ENCODE measurements at places on chromosomes 2 and 18. TPM values are rescaled to one million over a fixed set of nuclear protein-coding genes. Genes with fewer than 3 reads are reported as not detected.

DNA sequence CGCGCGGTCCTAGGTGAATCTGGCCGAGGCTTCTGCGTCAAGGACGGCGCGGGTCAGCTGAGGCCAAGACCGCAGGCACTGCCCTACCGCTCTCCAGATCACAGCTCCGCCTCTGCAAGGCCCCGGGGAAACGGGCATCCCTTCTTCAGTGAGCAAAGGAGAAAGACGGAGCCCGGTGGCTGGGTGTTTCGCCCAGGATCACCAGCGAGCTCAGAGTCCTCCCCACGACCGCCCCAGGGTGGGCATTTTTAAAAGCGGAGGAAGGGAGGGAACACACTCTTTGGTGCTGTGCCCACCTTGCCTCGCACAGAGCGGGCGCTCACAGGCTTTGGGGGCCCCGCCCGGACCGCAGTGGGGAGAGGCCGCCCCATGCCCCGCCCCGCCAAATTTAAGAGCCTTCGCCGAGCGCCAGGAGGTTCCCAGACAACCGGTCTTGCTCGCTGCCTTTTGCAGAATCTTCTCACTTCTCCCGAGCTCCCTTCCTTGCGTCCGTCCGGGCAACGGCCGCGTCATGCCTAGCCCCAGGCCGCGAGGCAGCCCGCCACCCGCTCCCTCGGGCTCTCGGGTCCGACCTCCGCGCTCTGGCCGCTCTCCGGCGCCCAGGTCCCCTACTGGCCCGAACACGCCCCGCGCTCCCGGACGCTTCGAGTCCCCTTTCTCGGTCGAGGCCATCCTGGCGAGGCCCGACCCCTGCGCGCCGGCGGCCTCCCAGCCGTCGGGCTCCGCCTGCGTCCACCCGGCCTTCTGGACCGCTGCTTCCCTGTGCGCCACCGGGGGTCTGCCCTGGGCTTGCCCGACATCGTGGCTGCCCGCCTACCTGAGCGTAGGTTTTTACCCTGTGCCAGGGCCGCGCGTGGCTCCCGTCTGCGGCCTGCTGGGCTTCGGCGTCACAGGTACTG, at the start of gene NOTO:
Gene NOTO (plus strand): TSS at position 419 of the 899 bp plus-strand sequence. CDS start 93 bp downstream, at position 512.
- no peak for DNase-seq

The UGT1A3 gene
- not detected for total RNA-seq

GRCh38 chr18:69400253-69400975, at the start of gene DOK6:
Gene DOK6 (plus strand): TSS chr18:69400888.
- DNase-seq: peak; percentile 62

GRCh38 chr2:71891719-71892422, 255.8 kb downstream of the CYP26B1 start:
- DNase-seq: no peak

DNA sequence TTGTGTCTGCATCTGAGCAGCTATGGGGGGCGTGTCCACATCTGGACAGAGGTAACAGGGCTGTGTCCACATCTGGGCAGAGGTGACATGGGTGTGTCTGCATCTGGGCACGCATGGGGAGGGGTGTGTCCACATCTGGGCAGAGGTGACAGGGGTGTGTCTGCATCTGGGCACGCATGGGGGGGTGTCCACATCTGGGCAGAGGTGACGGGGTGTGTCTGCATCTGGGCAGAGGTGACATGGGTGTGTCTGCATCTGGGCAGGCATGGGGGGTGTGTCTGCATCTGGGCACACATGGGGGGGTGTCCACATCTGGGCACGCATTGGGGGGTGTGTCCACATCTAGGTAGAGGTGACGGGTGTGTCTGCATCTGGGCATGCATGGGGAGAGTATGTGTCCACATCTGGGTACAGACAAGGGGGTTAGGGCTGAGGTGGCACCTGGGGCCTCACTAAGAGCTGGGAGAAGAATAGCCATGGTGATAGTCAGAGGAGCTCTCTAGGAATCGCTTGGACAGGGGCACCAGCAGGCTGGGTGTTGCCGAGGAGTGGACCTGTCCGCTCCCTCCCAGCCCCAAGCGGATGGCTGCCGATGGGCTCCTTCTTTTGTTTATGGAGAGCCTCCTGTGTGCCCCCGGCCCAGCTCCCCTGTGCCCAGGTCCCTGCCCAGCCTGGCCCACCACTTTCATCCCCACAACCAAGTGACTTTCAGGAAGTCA, 177.8 kb downstream of the EIPR1 start:
- no peak for DNase-seq

- DNase-seq: no peak
Measured at GRCh38 chr2:141468761-141469160, 662.1 kb downstream of the LRP1B start.

GRCh38 chr2:230226051-230226551, 565 bp downstream of the SP140 start:
- no peak for DNase-seq

DNA sequence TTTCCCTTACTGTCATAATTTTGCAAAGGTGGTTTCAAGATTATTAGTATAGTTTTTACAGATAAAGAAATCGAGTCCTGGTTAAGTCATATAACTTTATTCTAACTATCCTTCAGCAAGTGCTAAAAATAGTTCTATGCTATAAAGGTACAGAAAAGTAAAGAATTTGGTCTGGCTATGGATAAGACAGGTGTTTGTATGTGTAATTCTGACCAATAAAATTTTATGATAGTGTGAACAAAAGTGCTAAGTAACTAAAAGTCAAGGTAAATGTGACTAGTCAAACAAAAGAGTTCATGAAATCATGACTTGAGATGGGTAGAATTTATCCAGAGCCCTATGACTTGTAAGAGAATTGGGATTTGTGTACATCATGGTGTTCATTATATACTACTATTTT, 140.7 kb downstream of the COMMD1 start:
- no peak for DNase-seq

- no peak for DNase-seq
Measured at GRCh38 chr2:74278176-74278575, 65.0 kb downstream of the SLC4A5 start.

GRCh38 chr2:228367356-228367755, 185.9 kb upstream of the SPHKAP start:
- DNase-seq: no peak

The SEPTIN10 gene
- 26.5 TPM for total RNA-seq

DNA sequence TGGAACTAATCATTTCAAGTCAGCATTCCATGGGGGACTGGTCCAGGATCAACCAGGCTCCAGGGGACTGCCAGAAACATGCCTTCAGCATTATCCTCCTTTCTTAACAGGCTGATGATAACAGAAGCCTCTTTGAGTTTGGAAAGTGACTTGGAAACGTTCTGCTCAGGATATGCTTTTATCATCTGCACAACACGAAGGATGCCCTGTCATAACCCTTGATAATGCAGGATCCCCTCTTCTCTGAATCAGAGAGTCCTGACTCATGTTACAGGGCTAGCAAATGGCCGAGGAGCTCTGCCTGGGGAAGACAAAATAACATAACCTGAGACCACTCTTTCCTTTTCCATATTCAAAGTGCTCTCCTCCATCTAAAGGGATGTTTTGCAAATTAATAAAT, 6.7 kb downstream of the SCYGR3 start:
- peak; percentile 5 for DNase-seq

The TSPYL6 gene
- total RNA-seq: not detected

The MDH1B gene
- total RNA-seq: 2.2 TPM

The UGT1A8 gene
- not detected for total RNA-seq

- DNase-seq: no peak
Measured at GRCh38 chr18:79405781-79406575, 10.2 kb downstream of the NFATC1 start.

The RGPD3 gene
- not detected for total RNA-seq

DNA sequence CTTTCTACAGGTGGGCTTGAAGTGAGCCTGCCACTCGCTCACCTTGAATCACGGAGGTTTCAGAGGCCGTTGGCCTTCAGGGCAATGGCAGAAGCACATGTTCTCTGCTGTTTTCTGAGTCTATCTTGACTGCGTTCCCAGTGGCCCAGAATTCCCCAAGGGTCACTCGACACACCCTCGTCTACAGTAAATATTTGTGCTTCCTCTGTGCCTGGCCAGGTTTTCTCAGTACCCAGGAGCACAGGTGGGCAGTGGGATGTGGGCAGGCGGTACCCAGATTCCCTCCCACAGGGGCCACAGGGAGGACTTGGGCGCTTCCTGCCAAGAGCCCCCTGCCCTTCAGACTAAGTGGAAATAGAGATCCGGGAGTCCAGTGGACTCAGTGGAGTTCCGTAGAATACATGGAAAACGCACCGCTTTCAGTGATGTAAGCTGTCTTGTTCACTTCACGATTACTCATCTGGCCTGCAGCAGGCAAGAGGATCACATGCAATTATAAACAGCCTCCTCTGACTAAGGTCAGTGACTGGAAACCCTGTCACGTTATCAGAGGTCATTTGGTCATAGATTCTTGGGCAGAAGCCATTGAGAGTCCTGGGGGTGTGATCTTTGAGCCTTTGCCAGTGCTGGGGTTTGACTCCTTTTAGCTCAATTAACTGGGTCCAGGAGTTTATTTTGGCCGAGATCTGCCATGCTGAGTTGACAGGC, 179.8 kb downstream of the NEDD4L start:
- peak; percentile 91 for DNase-seq

The TSGA10 gene
- 10.5 TPM for total RNA-seq

- no peak for DNase-seq
Measured at GRCh38 chr2:73070643-73071359, 711 bp downstream of the SFXN5 start.

- DNase-seq: no peak
Measured at GRCh38 chr18:79556829-79557585, 122.6 kb upstream of the CTDP1 start.

DNA sequence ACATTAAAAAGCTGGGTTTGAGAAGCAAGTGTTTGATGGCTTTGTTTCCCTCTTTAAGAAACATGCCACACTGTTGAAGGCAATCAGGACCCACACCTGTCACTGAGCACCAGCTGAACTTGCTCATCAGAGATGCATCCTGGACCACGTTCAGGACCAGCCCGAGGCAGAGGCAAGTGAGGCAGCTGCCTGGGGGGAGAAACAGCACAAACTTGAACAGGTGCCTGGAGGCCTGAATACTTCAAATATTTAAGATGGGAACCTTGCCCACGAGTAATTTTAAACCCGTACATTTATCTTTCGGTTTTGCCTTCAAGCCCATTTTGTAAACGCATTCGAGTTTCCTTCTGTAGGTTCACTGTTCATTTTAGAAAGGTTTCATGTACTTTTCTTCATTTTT, 421.3 kb downstream of the NYAP2 start:
- no peak for DNase-seq

Measured in SK-MEL-5 (cell line).